ENCODE measurements at places on chromosomes 12 and 14.

GRCh38 chr12:71551529-71551928, 111.9 kb downstream of the LGR5 start:
- DNase-seq = peak; percentile 57

DNA sequence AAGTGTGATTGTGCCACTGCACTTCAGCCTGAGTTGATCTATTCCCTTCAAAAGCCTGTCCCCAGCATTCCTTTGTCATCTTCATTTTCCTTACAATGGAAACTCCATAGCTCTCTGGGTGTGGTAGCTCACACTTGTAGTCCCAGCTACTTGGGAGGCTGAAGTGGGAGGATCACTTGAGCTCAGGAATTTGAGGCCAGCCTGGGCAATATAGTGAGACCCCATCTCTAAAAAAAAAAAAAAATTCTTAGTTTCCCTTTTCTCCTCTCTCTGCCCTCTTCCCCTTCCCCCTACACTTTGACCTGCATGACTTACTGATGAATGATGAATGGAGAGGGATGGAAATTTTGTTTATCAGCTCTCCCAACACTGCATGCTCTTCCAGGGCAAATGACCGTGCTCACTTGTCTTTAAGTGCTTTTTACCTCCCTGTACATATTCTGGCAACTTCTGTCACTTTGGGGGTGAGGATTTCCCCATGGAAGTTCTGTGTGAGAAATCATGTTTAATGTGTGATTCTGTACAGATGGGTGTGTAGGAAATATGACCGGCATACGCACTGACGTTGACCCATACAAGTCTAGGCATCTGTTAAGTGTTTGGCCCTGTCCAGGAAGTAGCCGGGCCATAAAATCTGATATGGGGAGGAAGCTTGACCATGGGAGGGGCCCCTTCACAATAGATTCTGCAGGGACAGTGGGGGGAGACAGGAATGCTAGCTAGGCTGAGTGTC, 65.4 kb downstream of the ZFP36L1 start:
- no peak for DNase-seq

- DNase-seq = no peak
Observed at GRCh38 chr14:61751475-61751989, 10.7 kb upstream of the SNAPC1 start.

DNA sequence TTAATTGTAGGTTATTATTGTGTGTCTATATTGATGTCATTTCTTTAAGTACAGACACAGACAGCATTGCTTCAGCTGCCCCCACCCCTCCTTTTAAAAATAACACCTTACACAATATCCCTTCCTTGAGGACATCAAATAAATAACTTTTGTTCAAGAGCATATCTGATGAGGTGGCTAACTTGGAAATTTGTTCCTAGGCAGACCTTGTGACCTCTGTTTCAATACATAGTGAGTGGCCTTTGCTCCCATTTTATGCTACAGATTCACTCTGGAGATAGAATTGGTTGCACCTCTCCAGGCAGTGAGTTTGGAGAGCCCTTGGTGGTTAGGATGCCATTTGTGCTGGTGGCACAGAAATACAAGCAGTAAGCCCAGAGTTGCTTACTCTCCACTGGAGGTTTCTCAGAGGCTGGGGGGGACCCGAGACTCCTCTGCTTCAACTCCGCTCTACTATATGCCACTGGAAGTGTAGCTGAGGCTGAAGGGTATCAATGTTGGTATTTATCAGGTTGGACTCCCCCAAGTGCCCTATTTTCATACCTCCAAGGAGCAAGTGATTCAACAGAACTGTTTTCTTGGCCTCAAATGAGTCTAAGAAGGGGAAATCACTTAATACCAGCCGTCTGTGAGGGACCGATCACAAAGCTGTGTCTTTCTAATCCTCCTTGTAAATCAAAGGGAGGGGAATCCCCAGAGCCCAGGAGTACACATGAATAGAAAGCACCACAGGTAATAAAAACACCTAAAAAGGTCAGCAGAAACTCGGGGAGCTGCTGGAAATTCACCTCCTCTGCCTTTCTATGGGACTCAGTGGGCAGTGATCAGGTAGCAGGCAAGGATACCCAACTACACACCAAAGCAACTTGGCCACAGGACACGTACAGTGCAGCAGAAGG, 463.1 kb downstream of the RAD51B start:
- no peak for DNase-seq

- DNase-seq = no peak
Observed at GRCh38 chr12:66786531-66787308, 107.8 kb upstream of the GRIP1 start.

DNA sequence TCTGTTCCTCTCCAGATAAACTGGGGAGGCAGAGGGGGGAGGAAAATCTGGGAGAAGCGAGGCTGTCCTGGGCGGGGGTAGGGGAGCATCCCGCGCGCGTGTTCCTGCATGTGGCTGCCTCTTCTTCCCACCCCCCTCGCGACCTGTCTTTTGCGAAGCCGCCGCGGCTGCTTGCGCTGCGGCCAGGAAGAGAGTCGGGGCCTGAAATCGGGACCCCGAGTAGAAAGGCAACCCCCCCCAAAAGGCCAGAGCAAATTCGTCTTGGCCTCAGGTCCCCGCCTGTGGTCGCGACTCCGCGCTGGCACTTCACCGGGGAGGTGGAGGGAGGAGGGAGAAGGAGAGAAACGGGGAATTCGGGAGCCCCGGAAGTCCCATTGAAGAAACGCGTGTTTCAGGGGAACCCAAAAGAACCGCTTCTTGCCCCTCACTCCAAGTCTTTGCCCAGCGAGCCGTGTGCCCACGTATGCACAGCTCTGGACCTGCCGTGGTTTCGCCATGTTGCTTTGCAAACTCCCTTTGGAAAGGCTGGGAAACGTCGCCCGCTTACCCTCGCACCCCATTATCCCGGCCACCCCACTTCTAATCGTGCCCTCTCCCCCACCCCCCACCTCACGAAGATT, 944 bp downstream of the CCND2 start:
- DNase-seq = no peak

DNA sequence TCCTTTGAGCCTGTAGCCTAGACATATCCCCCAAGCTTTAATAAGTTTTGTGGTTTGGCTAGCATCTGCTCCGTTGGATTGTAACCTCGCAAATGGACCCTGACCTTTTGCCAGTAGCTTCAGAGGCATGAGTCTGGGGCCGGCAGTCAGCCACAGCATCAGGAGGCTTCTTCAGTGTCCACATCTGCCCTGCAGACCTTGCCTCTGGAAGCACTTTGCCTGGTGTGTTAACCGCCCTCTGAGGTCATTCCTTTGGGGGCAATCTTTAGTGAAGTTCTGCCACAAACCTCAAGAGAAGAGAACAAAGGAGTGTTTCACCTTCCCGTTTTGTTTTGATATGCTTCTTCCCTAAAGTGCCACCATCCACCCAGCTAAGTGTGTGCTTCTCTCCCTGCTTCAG, 71.4 kb downstream of the GNS start:
- no peak for DNase-seq

DNA sequence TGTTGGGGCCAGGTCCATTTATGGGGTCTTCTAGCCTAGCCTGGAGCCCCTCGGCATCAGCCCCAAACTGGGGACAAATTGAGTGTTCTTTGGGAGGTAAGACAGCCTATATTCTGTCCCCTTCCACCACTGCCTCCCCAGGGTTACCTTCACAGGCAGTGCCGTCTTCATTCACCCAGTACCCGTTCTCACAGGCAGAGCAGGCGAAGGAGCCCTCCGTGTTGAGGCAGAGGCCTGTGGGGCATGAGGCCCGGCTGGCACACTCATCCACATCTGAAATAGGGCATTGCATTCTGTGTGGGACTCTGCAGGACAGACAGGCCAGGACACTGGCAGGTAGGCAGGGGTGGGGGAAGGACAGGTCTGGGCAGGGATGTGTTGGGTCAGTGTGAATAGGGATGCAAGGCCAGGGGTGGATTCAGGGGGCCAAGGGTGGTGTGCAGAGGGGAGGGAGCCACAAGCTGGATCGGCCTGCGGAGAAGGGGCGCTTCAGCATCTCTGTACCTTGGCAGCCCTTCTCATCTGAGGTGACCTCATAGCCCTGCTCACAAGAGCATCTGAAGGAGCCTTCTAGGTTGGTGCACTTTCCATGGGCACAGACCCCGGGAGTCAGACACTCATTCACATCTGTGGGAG, 16.1 kb downstream of the ISCA2 start:
- DNase-seq = no peak

DNA sequence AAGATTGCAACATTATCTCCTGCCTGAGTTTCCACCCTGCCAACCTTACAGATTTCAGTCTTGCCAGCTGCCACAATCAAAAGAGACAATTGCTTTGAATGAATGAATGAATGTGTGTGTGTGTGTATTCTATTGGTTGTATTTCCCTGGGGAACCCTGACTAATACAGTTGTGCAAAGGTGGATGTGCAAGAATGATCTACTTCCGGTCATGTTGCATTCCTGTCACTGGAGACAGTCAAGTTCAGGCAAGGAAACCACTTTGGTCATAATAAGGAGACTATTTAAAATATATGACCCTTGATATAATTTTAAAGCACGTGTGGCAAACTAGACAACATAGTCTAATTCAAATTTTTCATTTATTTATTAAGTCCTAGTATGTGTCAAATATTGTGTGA, 13.1 kb downstream of the RERG start:
- DNase-seq = peak; percentile 51

GRCh38 chr12:46770501-46771183, 55.2 kb downstream of the SLC38A4 start:
- peak; percentile 77 for DNase-seq

DNA sequence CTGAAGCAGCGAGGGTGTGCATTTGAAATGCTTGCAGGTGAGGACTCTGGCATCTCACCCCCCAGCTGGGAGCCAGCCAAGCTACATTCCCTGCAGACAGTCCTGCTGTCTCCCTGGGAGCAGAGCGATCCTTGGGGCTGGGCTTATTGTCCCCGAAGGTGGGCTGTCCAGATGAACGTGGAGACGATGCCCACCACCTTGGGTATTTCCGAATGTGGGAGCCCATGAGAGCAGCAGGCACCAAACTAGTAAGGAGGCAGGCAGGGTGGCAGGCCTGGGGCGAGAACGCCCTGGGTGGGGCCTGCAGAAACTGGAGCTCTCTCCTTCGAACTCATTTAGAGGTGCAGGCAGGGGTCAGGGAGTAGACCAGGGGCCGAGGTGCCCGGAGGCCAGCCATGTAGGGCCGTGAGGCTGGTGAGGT, 18.5 kb downstream of the ZBTB42 start:
- no peak for DNase-seq

DNA sequence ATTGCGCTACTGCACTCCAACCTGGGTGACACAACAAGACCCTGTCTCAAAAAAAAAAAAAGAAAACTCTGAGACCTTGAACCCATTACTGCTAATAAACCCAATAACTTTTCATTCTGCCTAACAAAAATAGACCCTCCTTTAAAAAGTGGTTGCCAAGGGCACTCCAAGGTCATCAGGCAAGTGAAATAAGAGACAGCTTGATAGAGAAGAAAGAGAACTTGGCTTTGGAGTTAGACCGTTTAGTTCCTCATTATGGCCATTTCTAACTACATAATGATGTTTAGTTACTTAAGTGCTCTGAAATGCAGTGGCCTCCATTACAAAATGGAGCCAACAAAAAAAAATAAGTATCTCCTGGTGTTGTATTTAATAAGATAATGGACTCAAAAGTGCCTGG, 55.9 kb downstream of the PHLDA1 start:
- DNase-seq = no peak

DNA sequence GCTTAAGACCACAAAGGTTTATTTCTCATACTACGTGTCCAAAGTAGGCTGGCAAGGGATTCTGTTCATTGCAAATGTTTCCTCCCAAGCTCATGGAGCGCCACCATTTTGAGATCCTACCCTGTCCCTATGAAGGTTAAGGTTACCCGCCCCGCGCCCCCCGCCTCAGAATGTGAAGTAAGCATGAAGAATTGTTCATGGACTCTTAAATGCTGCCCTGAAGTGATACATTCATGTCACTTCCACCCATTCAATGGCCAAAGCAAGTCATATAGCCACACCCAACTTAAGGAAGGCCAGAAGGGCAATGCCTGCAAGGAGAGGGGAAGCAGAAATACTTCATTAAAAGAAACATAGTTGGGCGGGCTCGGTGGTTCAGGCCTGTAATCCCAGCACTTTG, 4.2 kb downstream of the TMEM253 start:
- no peak for DNase-seq

GRCh38 chr12:57726884-57727757, 11.4 kb downstream of the AGAP2 start:
- DNase-seq = no peak

DNA sequence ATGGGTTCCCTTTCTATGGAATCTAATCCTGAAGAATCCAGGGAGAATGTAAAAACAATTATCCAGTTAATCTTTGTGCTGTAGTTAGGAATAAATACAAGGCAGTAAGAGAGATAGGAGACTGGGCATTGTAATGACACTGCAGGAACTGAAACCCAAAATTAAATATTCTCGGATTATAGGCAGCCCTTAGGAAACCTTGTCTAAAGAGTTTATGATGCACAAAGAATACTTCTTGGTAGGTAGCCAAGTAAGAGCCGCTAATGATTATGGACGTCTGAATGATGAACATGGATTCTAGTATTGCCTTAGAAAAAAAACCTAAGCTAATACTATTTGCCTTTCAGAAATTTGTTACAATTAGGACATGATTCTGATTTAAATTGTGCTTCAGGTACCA, 165.4 kb upstream of the LRIG3 start:
- DNase-seq = no peak

- peak; percentile 41 for DNase-seq
Observed at GRCh38 chr14:65286443-65286842, 126.1 kb upstream of the FUT8 start.

GRCh38 chr14:24673059-24673458, 39.1 kb upstream of the GZMB start:
- no peak for DNase-seq

DNA sequence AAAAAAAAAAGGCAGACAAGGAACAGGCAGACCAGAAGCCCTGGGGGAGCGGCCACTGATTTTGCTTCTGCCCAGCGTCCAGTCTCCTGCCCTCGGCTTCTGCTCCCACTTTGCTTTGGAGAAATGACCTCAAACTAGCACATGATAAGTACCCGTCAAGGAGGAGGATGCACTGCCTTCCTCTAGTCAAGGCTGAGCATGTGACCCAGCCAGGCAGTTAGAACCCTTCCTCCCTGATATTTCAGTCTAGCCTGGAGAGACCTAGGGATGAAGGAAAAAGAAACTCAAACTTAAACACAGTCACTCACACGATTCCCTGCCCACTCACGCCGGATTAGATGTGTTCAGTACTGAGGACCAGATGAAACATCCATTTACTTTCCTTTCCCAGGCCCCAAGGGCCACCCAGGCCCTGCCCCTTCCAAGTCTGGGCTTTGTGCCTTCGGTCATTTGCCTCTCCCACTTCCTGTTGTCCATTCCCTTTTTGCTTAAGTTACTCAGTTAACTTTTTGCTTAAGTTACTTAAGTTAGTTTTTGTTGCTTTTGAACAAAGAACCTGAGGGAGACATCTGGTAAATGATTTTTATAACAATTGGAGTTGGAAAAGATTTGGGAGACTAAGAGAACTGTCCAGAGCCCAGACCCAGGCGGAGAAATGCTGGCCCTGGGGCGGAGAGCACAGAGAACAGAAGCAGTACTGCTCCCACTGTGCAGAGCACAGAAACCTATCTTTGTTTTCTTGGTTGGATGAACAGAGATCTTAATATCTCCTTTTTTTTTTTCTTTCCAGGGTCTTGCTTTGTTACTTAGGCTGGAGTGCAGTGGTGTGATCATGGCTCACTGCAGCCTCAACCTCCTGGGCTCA, 23.0 kb upstream of the TTC7B start:
- no peak for DNase-seq

- DNase-seq = peak; percentile 81
Observed at GRCh38 chr14:96100161-96101064, 61.3 kb downstream of the C14orf132 start.
